Naive thymus-derived CD8-positive, alpha-beta T cell (primary cell): ENCODE measurements at places on chromosomes 1 and 21.

- no peak for DNase-seq
Observed at GRCh38 chr1:73671530-73671929, 526.4 kb downstream of the LRRIQ3 start.

GRCh38 chr1:45071567-45071966 lies 59.5 kb downstream of the UROD start:
- no peak for DNase-seq

DNA sequence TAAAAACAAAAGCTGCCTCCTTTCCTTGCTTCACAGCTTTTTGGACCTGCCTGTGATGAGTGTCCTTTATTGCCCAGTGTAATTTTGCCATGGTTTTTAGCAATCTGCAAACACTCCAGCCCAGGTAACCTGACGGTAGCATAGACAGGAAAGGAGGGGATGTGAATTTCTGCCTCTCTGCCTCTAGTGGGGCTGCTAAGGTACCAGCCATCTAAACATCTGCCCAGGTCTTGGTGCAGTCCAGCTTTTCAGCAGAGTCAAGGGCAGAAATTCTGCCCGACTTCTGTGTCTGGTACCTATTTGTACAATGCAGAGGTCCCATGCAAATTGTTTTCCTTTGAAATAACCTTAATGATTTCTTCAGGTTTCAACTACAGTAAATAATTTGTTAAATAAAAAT lies 371.4 kb downstream of the KIF26B start:
- DNase-seq: no peak

DNA sequence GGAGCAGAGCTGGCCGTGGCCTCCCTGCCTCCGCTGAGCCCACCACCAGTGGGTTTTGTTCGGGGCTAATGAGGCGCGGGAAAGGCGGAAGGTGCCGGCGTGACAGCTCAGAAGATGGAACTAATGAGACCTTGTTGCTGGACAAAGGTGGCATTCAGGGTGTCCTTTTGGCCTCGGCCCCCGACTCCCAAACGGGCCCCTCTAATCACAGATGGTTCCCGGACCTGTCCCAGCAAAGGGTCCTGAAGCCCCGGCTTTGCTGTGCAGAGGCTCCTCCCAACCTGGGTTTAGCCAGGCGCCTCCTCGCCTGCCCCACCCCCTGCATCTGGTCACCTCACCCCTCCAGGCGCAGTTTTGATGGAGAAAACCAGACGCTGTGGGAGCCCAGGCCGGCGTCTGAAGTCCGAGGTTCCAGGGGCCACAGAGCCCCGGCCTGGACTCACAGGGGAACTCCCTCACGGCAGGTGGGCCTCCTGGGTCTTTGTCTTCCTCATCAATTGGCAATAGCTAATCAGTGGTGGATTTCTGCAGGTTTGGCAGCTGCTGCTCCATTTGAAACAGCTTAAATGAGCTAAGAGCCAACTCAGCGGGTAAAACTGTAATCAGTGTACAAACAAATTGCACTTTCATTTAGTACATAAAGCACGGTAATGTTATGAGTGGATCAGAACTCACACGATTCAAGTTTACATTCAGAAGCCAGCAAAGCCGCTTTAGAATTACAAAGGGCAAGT lies 44.3 kb upstream of the ADARB1 start:
- DNase-seq: no peak

DNA sequence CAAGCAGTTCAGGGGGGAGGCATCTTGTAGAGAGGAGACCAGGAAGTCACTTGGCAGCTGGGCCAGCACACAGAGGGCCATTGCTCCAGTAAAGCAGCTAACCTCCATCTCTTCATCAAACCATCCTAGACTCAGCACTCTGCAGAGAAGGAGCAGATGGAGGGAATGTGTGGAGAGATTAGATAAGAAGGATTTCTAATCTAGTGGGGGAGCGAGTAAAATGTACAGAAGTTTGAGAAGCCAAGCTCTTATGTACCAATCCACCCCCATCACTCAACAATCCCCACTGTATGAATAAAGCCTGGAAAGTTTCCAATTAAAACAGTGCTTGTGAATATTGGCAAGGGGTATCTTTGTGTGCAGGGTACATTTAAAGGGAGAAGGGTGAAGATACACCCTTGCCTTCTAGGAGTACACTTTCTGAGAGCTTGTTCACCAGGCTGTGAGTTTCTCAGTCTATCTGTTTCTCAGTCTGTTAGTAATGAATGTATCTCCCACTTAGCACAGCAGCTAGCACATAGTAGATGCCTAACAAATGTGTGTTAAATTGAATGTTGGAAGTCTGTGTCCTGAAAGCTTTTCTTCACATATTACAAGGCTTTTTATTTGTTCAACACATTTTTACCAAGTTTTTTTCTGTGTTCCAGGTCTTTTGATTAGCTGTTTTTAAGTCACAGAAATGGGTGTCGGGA lies 142.7 kb upstream of the UBE2U start:
- no peak for DNase-seq
